B cell (primary cell): ENCODE measurements at places on chromosomes 7 and 10.
A peak's percentile ranks its signal among the peaks of the same experiment; 100 is the strongest.

DNA sequence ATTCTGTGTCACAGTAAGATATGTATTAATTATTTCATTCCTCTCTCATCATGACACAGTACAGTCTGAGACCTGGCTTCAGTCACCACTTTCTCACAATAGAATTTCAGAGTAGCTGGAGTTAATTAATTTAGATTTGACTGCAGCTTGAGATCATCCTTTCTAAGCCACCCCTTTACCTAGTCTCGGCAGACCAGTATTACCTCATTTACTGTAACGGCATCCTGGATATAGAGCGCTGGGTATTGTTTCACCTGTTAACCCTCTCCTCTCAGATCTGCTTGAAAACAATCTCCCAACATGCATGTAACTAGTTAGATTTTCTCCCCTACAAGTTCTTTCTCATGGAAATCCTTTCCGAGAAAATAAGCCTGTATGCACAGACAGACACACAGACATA is 1057.5 kb downstream of the GATA3 start:
- no peak for DNase-seq

DNA sequence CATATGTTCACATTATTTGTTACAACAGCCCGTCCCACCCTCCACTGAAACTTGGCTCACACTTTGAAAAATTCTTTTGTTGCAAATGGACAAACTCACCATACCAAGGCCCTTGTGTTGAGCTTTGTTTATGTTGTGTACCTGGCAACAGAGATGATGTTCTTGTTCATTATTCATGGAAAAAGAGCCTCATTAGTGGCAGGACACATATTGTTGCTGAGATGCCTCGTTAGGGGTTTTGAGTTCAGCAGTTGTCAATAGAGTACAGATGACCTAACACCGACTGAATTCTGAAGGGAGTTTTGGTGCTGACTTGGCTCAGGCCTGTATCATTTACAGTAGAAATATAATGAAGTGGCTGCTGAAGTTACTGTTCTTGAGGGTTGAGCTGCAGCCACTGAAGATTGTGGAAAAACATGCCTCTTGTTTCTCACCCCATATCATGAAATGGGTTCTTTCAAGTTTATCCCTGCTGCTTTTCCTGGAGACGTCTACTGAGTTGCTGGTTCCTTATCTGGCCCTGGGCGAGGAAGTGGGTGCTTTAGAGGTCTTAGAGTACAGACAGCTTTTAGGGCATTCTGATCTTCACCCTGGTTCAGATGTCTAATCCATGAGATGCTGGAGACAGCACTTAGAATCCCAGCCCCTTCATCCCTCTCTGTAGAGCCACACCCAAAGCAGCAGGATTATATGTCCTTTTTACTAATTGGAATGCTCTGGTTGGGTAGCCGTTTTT is 149.7 kb downstream of the WNT2 start:
- DNase-seq = no peak

- no peak for DNase-seq
Measured at GRCh38 chr7:99098824-99099498, 44.9 kb downstream of the SMURF1 start.

DNA sequence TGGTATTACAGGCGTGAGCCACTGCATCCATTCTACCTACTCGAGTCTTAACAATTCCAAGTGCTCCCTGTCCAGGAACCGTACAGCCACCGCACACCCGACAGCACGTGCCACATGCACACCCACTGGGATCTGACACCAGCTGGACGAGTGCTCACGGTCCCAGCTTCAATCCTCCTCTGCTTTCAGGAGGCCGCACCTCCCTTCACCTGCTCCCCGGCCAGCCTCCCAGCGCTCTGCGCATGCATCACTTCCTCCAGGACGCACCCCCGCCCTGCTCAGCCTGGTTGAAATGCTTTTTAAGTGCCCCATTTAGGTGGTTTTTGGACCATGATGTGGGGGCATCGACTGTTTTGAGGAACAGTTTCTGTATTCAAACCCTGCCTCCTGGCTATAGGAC is 47.3 kb upstream of the TMEM213 start:
- DNase-seq = no peak

GRCh38 chr7:8190119-8190895 is 71.7 kb downstream of the ICA1 start:
- peak; percentile 78 for DNase-seq
